ENCODE measurements at places on chromosomes 1 and 21. TPM values are rescaled to one million over a fixed set of nuclear protein-coding genes. Genes with fewer than 3 reads are reported as not detected.

DNA sequence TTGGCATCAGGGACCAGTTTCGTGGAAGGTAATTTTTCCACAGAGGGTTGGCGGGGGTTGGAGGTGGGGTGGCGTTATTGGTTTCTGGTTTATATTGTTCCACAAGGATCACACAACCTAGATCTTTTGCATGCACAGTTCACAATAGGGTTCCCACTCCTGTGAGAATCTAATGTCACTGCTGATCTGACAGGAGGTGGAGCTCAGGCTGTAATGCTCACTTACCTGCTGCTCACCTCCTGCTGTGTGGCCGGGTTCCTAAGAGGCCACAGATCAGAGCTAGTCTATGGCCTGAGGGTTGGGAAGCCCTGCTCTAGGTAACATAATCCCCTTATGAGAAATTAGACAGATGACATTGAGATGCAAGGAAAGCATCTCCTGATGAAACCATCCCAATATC lies 12.6 kb downstream of the GBP5 start:
- no peak for DNase-seq

- DNase-seq, result no peak
These were observed 52.6 kb upstream of the LYST start for GRCh38 chr1:235919127-235919832.

DNA sequence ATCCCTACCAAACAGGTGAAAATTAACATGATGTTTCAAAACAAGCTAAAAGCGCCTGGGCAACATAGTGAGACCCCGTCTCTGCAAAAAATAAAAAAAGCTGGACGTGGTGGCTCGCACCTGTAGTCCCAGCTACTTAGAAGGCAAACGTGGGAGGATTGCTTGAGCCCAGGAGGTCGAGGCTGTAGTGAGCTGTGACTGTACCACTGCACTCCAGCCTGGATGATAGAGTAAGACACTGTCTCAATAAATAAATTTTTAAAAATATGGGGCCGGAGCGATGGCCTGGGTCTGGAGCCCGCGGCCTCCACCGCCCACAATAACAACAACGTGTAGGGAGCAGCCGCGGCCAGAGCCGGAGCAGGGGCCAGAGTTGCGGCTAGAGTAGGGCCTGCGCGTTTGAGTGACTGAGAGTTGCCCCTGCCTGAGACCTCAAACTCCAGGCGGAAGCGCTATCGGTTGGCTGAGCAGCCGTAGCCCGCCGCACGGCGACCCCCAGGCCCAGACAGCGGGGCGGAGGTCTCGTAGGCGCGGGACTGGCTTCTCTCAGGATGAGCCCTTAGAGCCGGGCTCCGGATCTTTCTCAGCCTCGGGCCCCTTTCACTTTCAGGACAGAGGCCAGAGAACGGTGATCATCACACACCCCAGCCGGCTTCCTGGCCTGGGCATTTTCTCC lies 41.4 kb downstream of the ZMYM1 start:
- DNase-seq, result no peak

DNA sequence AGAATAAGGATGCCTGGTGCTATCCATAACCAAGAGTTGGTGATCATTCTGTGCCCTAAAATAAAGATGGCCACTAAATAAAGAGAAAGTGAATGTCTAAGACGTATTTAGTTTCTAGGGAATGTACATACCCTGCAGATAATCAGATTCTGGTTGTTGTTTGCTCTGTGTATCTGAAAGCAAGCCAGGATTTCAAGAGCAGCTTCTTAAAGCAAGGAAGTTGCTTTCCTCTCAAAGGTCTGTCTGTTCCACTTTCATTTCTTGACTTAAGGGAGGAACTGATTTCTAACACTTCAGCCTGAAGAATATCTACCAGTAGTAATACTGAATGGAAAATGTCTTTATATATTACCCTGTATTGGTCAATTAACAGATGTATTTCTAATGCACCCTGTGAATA lies 88.8 kb downstream of the KIF1B start:
- DNase-seq, result no peak

S100A14 gene
- 244 TPM for total RNA-seq
